ENCODE measurements at places on chromosomes 6 and 20.

DNA sequence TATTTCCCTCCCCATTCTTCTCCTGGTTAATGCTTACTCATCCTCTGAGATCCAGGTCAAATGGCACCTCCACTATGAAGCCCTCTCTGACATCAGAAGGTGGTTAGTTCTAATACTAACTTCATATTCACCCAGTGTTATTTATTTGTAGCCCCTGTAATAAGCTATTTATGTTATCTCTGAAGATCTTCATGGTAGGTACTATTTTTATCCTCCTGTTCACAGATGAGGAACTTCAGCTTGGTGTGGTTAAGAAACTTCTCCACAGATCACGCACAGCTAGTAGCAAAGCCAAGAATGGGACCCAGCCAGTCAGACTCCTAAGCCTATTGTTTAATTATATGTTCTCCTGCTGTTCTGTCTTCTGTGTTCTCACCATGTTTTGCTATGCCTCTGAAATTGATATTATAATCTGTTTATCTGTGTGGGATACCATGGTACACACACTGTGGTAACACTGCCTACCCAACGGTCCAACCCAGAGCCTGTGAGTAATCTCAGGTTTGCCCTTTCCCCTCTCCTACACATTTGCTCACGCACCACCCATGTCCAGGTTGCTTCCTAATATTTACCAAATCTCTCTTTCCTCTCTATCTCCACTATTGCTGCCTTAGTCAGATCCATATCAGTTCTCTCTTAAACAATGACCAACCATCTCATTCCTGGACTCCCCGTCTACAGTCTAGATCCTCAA lies 98.4 kb downstream of the IPCEF1 start:
- no peak for DNase-seq

- DNase-seq, result peak; percentile 61
Measured at GRCh38 chr6:70956451-70957283, at the start of gene B3GAT2. Gene B3GAT2, minus strand, starts transcription at chr6:70957060. Its CDS starts 631 bp downstream, at chr6:70956429.

GRCh38 chr6:118677193-118677592 lies 25.8 kb upstream of the CEP85L start:
- no peak for DNase-seq

GRCh38 chr6:7725849-7726415 lies at the start of gene BMP6:
Gene BMP6, plus strand, starts transcription at chr6:7726099. Its CDS starts 857 bp downstream, at chr6:7726956.
- DNase-seq, result peak; percentile 91

DNA sequence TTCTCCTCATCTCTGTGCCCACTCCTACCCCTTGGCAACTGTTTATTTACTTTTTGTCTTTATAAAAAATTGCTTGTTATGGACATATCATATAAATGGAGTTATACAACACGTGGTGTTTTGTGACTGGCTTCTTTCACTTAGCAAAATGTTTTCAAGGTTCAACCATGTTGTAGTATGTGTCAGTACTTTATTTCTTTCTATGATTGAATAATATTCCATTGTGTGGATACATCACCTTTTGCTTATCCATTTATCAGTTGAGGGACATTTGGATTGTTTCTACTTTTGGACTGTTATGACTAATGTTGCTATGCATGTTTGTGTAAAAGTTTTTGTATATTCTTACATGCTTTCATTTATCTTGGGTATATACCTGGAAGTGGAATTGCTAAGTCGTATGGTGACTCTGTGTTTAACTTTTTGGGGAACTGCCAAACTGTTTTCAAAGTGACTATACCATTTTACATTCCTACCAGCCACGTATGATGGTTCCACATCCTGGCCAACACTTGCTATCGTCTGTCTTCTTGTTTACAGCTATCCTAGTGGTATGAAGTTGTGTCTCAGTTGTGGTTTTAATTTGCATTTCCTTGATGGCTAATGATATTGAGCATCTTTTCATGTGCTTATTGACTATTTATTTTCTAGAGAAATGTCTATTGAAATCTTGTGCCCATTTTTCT lies 84.4 kb downstream of the SLX4IP start:
- no peak for DNase-seq

GRCh38 chr6:30317913-30318589 lies 8.7 kb upstream of the TRIM39 start:
- DNase-seq, result no peak

- DNase-seq, result peak; percentile 93
Measured at GRCh38 chr20:63835021-63835858, 4.2 kb upstream of the ZBTB46 start.

DNA sequence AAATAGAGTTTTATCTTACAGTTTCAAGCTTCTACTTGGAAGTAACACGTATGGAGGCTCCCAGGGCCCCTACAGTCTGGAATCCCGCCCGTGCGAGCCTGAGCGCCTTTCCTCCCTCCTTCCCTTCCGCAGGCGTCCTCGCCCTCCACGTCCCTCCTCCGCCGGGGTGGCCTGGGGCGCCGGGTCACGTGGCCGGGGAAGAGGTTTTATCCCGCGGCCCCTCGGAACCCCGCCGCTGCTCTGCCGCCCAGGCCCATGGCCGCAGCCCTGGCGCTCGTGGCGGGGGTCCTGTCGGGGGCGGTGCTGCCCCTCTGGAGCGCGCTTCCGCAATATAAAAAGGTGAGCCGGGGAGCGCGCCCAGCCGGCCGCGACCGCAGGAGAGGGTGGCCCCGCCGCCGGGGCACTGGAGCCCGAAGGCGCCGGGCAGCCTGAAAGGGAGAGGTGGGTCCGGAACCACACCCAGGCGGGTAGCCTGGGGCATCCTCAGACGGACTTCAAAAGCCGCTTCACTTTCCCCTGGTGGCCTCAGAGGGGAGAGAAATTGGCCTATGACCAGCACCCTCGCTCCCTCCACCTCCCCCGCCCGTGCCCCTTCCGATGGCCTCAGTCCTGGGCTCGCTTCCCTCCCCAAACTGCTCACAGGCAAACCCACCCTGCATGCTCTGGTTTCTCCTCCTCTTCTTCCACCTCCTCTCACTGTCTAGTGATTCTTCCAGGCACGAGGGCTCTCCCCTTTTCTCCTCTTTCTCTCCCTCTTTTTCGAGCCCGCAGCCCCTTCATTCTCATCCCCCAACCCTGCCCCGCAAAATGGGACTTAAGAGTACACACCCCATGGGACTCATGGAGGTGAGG lies at the start of gene CLPSL2:
TSS of gene CLPSL2 (plus strand) at position 235 of the 852 bp plus-strand sequence. CDS start at position 256, 21 bp downstream.
- no peak for DNase-seq

DNA sequence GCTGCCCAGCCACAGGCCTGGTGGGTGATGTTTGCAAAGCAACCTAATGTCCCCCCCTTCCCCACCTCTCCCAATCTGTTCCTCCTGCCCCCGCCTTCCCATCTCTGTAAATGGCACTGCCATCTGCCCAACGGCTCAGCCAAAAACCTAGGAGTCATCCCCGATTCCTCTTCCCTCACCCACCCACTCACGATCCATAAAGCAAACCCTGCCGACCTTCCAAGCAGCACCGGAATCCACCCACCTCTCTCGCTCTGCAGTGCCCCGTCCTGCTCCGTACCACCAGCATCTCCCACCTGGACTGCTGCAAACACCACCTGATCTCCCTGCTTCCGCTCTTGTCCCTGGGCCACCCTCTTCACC lies 37.6 kb downstream of the SULF2 start:
- no peak for DNase-seq

GRCh38 chr20:63246490-63247288 lies 7.6 kb downstream of the NKAIN4 start:
- DNase-seq, result no peak

GRCh38 chr6:168265827-168266815 lies 53.5 kb downstream of the DACT2 start:
- no peak for DNase-seq

GRCh38 chr6:70312165-70312745 lies 9.4 kb upstream of the COL9A1 start:
- no peak for DNase-seq

GRCh38 chr6:6696867-6697531 lies 108.5 kb downstream of the LY86 start:
- no peak for DNase-seq

Data from sigmoid colon (tissue), 7 donors.